ENCODE measurements at places on chromosomes 1 and 21. TPM values are rescaled to one million over a fixed set of nuclear protein-coding genes. Genes with fewer than 3 reads are reported as not detected.

SYT14 gene
- total RNA-seq, result 0.10 TPM

DIO1 gene
- not detected for total RNA-seq

PTGER3 gene
- total RNA-seq, result not detected

EVI5 gene
- 6.3 TPM for total RNA-seq

DMRTB1 gene
- not detected for total RNA-seq

ROR1 gene
- total RNA-seq, result 10.7 TPM

NKAIN1 gene
- 1.1 TPM for total RNA-seq

TRAF5 gene
- 7.1 TPM for total RNA-seq

ARID1A gene
- 31.2 TPM for total RNA-seq

HAO2 gene
- not detected for total RNA-seq

ATP1A4 gene
- not detected for total RNA-seq

RGS13 gene
- total RNA-seq, result not detected

GPR153 gene
- total RNA-seq, result 1.1 TPM

SLAMF6 gene
- not detected for total RNA-seq

All from A549 treated with RU486 at 1 μM for 4 hours (cell line).